LNCaP clone FGC (cell line): ENCODE measurements at places on chromosomes 11 and 22.

- no peak for DNase-seq
Measured at GRCh38 chr22:39401301-39401631, 1.7 kb downstream of the TAB1 start.

DNA sequence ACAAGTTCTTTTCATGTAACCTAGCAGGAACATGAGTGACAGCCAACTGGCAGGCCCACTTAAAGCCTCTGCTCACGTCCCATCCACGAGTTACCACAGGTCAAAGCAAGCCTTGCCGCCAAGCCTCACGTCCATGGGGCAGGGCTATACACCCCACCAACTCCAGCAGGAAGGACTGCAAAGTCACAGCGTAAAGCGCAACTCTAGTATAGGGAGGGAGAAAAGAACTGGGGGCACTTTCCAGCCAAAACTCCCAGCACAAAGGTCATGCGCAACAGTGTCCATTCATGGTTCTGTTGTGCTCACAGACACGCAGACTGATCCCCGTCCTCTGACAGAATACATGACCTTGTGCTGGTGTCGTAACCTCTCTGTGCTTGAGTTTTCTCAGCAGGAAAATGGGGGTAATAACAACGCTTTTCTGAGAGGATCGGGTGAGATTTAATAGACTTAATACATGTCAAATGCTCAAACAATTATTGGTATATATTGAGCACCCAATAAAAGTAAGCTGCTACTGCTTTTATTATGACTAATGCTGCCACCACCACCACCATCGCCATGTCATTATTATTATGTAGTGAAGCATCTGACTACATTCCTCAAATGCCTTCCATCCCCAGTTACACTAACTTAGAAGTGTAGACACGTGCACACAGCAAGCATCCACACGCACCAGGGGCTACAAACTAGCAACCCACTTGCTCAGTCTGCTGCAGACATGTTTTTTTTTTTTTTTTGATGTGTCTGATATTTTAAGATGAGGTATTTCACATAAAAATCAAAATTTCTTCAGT lies 104.4 kb upstream of the PARVA start:
- DNase-seq: no peak

GRCh38 chr11:24124876-24125275 lies 372.0 kb upstream of the LUZP2 start:
- peak; percentile 26 for DNase-seq

DNA sequence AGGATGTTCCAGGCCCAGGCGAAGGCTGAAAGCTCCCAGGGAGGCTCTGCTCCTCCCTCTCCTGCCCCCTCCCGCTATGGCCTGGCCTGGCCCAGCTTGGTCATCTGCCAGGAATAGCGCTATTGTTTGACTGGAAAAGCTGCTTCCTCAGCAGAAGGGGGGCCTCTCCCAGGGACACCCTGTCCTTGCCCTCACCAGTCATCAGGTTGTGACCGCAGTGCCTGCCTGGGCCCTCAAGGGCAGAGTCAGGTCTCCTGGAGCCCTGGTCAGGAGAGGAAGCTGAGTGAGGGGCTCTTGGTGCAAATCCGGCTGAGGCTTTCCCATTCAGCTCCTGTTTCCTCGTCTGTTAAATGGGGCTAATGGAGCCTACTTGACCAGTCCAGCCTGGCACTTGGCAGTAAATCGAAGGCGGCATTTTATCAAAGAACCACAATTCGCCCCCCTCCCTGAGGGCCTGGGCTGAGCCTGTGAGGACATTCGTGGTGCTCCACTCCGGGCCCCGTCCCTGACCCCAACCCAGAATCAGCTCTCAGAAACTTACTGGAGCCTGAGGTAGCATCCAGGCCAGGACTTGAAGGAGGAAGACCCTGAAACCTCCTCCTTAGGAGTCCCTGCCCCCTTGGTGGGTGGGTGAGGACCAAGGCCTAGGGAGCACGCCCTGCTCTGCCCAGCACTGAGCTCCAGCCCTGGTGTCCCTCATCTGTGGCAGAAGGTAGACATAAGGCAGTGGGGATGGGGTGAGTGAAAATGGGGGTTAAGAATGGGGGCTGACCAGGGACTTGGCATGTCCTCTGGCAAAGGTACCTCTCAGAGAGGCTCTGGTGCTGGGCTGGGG lies 2.0 kb upstream of the CASTOR1 start:
- DNase-seq: peak; percentile 63

DNA sequence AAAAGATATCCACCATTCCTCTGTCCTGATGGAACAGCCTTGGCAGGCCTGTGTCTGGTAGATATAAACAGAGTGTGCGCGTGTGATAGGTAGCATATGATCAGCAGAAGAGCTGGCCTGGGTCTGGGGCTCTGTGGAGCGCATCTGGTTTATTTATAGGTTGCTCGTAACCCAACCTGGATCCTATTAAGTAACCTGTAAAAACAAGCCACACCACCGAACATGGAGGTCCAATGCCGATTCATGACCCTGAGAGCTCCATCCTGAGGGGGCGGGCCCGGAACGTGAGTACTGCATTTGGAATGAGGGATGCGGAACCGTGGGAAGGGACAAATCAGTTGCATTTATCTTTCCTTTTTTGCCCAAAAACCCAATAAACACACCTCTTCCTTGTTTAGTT lies 31.9 kb upstream of the APOL5 start:
- no peak for DNase-seq

DNA sequence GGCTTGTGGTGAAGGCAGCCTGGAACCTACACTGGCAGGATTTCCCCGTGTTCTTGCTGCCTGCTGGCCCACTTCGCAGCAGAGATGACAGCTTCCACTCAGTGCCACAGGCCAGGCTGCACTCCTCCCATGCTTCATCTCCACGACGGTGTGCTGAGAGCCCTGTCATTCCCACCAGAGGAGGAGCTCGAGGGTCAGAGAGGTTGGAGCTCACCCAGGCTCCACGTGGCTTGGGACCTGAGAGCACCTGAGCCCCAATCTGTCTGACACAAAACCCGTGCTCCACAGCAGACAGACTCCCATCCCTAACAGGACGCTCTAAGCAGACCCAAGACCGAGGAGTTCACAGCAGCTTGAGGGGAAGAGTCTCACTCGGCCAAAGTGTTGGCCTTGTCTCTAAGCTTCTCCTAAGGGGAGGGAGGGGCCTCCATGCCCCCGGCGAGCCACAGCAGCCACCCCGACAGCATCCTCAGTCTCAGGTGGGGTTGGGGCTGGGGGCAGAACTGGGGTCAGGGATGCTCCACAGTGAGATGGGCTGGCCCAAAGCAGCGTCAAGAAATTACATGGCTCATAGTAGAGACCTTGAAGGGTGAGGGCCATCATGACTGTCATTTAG lies 10.7 kb downstream of the LRFN4 start:
- DNase-seq: no peak

DNA sequence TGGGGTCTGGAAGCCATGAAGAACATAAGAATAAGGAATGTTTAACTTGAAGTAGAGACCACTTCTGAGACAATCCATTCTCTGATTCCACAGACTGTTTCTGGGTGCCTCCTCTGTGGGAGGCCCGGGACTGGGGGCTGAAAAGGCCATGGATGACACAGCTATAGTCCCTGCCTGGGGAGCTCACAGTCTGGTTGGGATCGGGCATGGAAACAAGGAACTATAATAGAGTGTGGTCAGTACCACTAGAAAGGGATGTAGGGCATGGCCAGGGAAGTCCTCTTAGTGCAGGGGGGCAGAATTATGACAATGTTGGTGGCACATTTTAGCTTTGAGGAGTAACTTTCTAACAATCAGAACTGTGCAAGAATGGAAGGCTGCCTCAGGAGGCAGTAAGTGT lies 9.2 kb upstream of the KCNE3 start:
- no peak for DNase-seq

- no peak for DNase-seq
Measured at GRCh38 chr11:14449302-14449714, 50.3 kb downstream of the COPB1 start.

DNA sequence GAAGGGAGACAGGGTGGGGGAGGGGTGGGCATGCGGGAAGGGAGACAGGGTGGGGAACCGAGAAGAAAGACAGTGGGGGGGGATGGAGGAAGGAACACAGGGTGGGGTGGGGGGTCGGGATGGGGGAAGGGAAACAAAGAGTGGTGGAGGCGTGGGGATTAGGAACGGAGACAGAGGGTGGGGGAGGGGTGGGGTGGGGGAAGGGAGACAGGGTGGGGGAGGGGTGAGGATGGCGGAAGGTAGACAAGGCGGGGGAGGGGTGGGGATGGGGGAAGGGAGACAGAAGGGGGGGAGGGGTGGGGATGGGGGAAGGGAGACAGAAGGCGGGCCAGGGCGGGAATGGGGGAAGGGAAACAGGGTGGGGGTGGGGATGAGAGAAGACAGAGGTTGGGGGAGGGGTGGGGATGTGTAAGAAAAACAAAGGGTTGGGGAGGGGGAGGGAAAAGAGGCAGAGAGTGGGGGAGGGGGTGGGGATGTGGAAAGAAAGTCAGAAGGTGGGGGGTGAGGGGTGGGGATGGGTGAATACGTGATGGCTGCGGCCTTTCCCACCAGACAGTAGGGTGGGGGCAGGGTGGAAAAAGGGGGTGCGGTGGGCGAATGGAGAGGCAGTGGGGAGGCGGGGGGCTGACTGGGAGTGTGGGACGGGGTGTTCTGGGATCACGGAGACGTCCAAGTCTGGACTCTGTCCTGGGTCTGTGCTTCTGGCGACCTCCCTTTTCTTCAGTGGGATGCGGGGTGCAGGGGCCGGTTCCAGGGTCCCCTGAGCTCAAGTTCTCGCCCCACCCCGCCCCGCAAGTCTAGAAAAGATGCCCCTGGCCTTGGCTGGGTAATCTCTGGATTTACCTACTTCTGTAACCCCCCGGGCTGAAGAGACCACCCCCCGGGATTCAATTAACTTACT lies 744 bp downstream of the PRAME start:
- DNase-seq: no peak

- no peak for DNase-seq
Measured at GRCh38 chr22:28014211-28015045, 95.4 kb upstream of the PITPNB start.

- no peak for DNase-seq
Measured at GRCh38 chr11:10619131-10619680, 50.7 kb upstream of the LYVE1 start.

DNA sequence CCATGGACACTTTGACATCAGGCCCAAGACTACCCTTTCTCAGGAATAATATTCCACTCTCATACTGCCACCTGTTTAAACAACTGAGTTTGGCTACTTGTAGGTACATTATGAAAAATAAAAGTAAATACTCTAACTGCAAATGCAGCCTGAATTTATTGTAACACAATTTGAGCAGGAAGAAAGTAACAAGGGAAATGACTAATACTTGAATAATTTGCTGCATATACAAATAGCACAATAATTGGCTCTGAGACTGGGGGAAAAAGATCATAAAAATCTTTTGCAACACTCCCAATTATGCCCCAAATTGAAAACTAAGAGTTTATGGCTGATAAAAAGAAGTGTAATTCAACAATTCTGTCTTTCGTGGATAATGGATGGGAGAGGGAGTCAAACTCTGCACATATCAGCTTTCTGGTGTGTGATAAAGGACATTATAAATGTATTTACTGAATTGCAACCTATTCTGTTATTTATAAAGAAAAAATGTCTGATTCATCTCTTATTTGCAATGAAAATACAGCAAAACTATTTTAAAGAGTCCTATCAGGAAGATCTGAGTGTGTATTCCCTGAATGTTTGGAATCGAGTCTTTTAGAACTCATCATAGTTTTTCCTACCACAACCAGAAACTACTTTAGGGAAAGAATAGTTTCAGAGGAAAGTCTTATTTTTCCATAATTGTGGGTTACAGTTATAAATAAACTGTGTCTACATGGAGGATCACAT lies 359.0 kb downstream of the JRKL start:
- no peak for DNase-seq

- no peak for DNase-seq
Measured at GRCh38 chr22:20063271-20064139, 16.5 kb upstream of the DGCR8 start.

GRCh38 chr11:64378335-64378880 lies 19.4 kb downstream of the RPS6KA4 start:
- peak; percentile 99 for DNase-seq

DNA sequence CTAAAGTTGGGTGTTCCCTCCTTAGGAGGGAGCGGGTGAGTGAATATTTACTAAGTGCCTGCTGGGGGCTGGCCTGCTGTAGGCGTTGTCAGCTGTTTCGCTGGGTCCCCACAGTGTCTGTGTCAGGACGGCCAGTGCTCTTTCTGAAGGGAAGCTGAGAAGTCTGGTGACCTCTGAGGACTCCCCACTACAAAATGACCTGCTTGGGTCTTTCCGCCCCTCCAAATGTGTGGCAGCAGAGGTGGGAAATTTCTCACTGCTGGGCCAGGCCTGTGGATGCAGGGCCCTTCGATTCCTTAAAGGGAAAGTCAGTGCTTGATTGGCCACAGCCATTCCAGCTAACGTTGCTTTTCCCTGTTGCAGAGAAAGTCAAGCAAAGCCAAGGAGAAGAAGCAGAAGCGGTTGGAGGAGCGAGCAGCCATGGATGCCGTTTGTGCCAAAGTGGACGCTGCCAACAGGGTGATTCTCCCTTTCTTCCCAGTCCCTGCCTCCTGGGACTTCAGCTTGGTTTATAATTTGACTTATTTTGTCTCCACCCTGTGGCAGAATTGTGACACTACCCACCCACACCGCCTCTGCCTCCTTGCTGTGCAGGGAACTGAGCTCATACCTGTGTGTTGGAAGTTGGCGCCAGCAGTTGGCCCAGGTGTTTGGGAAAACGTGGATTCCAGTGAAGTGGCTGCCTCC lies 6.8 kb downstream of the NAA40 start:
- peak; percentile 79 for DNase-seq

DNA sequence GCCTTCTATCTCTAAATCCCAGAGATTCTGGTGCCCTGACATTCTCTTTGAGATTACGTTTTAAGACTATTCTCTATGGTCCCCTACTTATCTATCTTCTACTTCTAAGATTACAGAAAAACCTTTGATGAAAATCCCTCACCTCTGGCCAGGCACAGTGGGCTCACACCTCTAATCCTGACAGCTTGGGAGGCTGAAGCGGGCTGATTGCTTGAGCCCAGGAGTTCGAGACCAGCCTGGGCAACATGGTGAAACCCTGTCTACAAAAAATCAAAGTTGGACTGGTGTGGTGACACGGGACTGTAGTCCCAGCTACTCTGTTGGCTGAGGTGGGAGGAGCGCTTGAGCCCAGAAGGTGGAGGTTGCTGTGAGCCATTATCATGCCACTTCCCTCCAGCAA lies 14.4 kb downstream of the NUP98 start:
- DNase-seq: no peak

GRCh38 chr11:117199053-117199915 lies at the start of gene TAGLN:
TAGLN (plus strand) TSS chr11:117199370; CDS start chr11:117203014, 3,644 bp downstream.
- DNase-seq: no peak

DNA sequence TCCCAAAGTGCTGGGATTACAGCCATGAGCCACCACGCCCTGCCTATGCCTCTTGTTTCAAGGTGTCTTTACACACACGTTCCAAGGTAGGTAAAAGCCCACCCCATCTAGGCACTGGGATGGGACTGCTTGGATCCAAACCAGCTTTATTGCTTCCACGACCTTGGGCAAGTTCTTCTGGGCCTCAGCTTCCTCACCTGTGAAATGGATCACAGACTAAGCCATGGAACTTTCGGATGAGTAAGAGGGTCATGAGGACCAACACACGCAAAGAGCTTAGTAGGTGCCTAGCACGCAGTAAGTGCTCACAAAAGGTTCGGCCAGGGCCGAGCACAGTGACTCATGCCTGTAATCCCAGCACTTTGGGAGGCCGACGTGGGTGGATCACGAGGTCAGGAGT lies 15.6 kb downstream of the RHOD start:
- DNase-seq: no peak
